ENCODE measurements at places on chromosomes 12 and 14. TPM values are rescaled to one million over a fixed set of nuclear protein-coding genes. Genes with fewer than 3 reads are reported as not detected.

The LAG3 gene
- not detected for total RNA-seq

The MYH7 gene
- not detected for total RNA-seq

The ANKRD33 gene
- not detected for total RNA-seq

The LRRIQ1 gene
- total RNA-seq, result not detected

The METTL25 gene
- 2.7 TPM for total RNA-seq

The NRL gene
- 4.9 TPM for total RNA-seq

The TAS2R7 gene
- not detected for total RNA-seq

The LMNTD1 gene
- 2.2 TPM for total RNA-seq

The NOVA1 gene
- total RNA-seq, result not detected

The MYF6 gene
- total RNA-seq, result not detected

The PRMT5 gene
- total RNA-seq, result 67.3 TPM

The MYRFL gene
- not detected for total RNA-seq

The ATL1 gene
- total RNA-seq, result 0.32 TPM

The DBX2 gene
- not detected for total RNA-seq

The SCARB1 gene
- 38.0 TPM for total RNA-seq

The IGF1 gene
- not detected for total RNA-seq

The EGLN3 gene
- total RNA-seq, result 30.1 TPM

The LRIG3 gene
- 25.9 TPM for total RNA-seq

The ADSS1 gene
- total RNA-seq, result 0.84 TPM

The NANOG gene
- not detected for total RNA-seq

The KLRC4 gene
- not detected for total RNA-seq

The SMCO2 gene
- total RNA-seq, result not detected

The GRIP1 gene
- 0.12 TPM for total RNA-seq

The STXBP6 gene
- not detected for total RNA-seq

The DHRS2 gene
- total RNA-seq, result 11.9 TPM

The ZNF385A gene
- 4.6 TPM for total RNA-seq

The DDX23 gene
- total RNA-seq, result 97.2 TPM

The RD3L gene
- total RNA-seq, result not detected

The SPTB gene
- 0.86 TPM for total RNA-seq

The ALX1 gene
- total RNA-seq, result not detected

The KNTC1 gene
- 36.5 TPM for total RNA-seq

The LRP1-AS gene
- total RNA-seq, result not detected

The GLS2 gene
- 0.32 TPM for total RNA-seq

The ANKS1B gene
- total RNA-seq, result 4.1 TPM

The CSRNP2 gene
- total RNA-seq, result 12.6 TPM

The PMCH gene
- total RNA-seq, result not detected

The GZMH gene
- not detected for total RNA-seq

The CIROP gene
- total RNA-seq, result not detected

The OR6C75 gene
- not detected for total RNA-seq
